NCI-H526 treated with DMSO at 0.1 percent for 48 hours (cell line): ENCODE measurements at places on chromosomes 11 and 22.

DNA sequence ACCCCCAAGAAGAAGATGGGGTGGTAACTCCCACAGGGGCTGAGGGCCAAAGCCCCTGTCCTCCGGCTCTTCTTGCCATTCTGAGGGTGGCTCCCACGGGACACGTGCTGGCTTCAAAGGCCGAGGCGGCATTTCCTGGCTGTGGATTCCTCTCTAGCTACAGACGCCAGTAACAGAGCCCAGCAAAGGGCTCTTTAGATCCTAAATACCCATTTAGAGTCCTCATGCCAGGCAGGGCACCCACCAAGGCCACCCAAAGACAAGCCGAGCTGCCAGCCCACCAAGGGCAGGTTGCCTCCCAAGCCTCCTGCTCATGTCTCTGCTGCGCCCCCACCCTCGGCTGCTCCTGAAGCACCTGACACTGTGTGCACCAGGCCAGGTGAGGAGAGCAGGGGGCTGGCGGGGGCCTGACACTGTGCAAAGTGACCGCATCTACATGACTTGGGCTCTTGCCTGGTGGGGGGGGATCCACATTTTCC, 5.7 kb downstream of the LRFN4 start:
- DNase-seq: no peak

- DNase-seq: no peak
Measured at GRCh38 chr11:73398132-73398526, 21.9 kb downstream of the RELT start.

DNA sequence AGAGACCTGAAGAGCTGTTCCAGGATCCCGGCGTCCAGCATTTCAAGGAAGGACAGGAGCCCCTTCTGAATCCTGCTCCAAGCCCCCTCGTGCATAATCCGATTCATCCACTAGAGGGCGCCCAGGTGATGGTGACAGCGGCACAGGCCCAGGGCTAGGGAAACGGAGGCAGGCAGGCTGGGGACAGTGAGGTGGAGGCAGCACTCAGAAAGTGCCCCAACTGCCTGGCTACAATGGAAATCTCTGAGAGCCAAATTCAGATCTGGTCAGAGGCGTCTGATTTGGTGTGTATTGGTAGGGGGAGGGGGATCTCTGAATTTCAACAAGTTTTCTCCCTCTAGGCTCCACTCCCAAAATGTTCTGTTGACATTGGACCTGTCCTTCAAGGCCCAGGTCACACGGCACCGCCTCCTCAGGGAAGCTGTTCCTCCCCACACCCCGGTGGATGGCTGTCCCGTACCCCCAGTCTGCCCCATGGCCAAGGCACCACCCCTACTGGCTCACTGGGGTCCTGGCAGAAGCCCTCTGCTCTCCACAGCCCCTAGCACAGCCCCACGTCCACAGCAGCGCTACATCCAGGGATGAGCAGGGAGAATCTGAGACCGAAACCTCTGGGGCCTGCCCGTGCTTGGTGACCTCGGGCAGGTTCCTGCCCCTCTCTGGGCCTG, 142.9 kb downstream of the CRYBB2 start:
- DNase-seq: no peak

GRCh38 chr22:38973289-38974169, 8.6 kb upstream of the APOBEC3B start:
- no peak for DNase-seq

GRCh38 chr11:19187114-19187832, 14.5 kb downstream of the CSRP3 start:
- DNase-seq: no peak

GRCh38 chr22:30033901-30034300, 46.4 kb upstream of the HORMAD2 start:
- DNase-seq: no peak

DNA sequence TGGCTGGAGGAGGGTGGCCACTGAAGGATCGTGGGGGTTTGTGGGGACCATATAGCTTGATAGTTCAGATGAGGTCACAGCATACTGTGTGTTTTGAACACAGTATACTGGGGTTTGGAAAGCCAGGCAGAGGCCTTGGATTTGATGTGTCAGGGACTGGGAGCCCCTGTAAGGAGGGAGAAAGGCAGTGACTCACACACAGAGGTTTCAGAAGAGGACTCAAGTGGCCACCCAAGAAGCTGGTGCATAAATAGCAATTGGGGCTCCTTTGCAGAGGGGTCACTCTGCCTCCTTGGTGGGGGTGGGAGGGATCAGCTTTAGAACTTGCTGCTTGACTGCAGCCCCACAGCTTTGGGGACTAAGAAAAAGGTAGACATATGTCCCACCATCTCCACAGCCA, 39.3 kb downstream of the SLC5A1 start:
- no peak for DNase-seq

DNA sequence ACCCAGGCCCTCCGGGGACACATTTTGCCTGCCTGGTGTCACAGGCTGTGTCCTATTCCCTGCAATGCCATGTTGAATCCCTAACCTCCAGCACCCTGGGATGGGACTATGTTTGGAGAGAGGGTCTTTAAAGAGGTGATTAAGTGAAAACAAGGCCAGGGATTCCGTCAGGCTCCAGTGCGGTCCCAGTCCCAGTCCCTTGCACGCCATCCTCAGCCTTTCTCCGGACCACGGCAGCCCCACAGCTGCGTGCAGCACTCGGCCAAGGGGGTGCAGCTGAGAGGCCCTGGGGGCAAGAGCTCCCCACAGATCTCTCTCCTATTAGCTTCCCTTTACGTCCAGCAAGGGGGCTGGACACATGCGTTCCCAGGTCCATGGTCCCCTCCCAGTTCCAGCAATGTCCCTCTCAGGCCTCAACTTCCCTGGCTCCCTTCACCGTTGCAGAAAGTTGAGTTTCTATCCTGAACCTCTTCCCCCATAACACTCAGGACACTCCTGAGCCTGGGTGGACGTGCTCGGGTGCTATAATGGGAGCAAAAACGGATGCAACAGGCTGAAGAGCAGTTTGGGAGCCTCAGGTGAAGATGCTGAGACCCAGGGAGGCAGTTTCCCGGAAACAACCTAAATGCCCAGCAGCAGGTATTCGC, 1422.7 kb downstream of the BRD1 start:
- DNase-seq: no peak

DNA sequence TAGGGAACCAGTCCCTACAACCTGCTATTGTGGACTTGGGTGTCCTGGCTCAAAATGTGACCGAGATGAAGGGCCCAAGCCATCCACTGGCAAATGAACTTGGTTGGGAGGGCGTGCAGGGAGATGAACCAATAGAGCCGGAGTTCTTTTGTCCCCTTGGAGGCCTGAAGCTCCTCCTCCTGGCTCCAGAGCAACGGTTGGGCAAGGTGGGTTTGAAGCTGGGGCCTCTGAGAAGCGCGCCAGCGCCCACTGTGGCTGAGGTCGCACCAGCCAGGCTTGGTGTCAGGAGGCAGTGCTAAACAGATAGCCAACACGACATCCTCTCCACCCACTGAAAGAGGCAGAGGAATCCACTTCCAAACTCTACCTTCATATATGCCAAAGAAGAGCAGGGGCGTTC, 36.0 kb upstream of the PACSIN2 start:
- DNase-seq: no peak

DNA sequence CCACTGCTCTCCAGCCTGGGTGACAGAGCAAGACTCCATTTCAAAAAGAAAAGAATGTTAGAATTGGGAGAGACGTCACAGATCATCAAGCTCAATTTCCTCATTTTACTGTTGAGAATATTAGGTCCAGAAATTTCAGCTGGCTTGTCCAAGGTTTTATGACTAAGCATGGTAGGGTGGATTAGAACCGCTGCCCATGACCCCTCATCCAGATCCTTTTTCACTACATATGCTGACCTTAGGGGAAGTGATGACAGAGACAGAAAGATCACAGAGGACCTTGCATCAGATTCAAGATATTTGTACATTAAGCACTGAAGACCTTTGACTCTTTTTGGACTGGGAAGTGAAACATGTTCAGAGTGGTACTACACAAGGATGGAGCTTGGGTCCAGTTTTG, 134.5 kb downstream of the ADAMTS15 start:
- no peak for DNase-seq

GRCh38 chr11:65646958-65647701, 9.2 kb downstream of the SIPA1 start:
- peak; percentile 45 for DNase-seq

GRCh38 chr11:9777066-9777465, 113.2 kb downstream of the SWAP70 start:
- no peak for DNase-seq

DNA sequence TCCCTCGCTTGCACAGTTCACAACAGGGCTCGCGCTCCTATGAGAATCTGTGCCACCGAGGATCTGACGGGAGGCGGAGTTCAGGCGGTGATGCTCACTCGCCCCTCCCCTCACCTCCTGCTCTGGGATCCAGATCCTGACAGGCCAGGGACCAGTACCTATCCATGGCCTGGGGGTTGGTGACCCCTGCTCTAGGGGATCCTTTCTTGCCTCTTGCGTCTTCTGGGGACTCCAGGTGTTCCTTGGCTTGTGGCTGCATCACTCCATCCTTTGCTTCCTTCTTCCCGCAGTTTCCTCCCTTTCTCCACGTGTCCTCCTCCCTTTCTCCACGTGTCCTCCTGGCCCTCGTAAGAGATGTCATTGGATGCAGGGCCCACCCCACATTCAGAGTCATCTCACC, 30.6 kb upstream of the KRTAP5-7 start:
- no peak for DNase-seq

DNA sequence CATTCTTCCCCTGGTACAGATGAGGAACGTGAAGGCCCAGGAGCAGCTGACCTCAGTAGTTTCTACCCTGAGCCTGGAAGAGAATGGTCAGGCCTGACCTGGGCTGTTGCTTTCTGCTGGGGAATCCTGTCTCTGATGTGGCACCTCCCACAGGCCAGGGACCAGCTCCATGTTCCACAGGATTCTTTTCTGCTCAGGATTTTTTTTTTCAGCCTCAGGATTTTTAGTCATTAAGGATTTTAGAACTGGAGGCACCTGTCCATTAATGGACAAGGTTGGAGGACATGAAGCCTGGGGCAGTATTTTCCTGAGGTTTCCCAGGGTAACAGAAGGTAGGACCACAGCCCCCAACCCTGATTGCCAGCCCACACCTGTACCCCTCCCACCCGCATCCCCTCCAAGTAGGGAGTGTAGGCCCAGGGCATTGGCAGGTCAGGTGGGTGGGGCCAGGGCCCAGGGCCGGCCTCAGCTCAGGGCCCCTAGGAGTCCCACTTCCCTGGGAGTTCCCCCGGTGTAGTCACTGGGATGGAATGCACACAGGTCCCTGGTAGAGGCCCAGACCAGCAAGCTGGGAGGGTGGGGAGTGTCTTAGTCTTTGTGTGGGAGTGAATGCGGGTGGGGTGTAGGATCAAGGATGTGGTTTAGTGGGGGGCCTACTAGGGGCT, 16.1 kb downstream of the BIK start:
- DNase-seq: no peak

GRCh38 chr22:20015971-20016733, 471 bp downstream of the ARVCF start:
- DNase-seq: no peak

GRCh38 chr22:32175683-32176644, 16.9 kb upstream of the C22orf42 start:
- DNase-seq: no peak

- DNase-seq: peak; percentile 78
Measured at GRCh38 chr11:128448200-128448886, 139.0 kb downstream of the ETS1 start.

- DNase-seq: no peak
Measured at GRCh38 chr22:48407256-48407955, 1420.3 kb downstream of the BRD1 start.

- no peak for DNase-seq
Measured at GRCh38 chr11:126229858-126230540, 18.4 kb downstream of the FAM118B start.

DNA sequence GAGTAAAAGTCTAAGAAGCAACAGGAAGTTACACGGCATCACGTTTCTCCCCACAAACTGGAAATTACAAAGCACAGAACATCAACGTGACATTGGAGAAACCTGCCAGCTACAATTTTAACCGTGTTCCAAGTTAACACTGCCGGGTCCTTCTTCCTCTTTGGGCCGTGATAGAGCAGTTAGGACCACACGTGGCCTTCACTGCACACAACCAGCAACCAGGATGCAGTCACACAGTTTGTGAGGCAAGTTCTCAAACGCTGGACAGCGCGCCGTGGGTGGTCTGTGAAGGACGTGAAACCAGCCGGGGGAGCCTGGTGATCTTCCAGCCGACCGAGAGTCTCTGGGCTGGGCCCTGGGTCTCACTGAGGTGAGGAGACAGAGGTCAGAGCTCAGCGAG, 14.6 kb downstream of the C11orf21 start:
- no peak for DNase-seq

- no peak for DNase-seq
Measured at GRCh38 chr22:36455571-36456463, 25.6 kb downstream of the TXN2 start.
